ENCODE measurements at places on chromosomes 12 and 14. TPM values are rescaled to one million over a fixed set of nuclear protein-coding genes. Genes with fewer than 3 reads are reported as not detected.

DNA sequence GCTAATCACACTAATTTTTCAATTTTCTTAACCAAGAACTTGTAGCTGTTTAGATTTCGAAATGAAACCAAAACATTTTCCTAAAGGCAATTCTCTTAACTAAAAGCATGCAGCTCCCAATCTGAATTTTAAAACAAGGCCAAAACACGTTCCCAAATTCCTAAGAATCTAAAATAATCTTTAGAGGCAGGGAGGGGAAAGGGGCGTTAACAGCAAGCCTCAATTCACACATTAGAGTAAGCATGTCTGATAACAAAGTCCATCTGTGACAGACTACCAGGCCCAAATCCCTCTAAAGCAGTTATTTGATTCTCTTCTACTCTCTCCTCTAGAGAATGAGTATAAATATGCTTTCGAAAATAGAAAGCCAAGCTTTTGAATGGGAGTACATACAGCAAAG is 754 bp downstream of the ATG14 start:
- peak overlapping the region; percentile 96 for H3K4me3 ChIP-seq
- DNase-seq = no peak
- peaks cover 4% of the 10 kb centered on the region for H3K36me3 ChIP-seq
- H3K4me1 ChIP-seq = peaks cover 28% of the 10 kb centered on the region
- no peaks in the 10 kb centered on the region for H3K27me3 ChIP-seq

GPR162 gene
- not detected for total RNA-seq

GRCh38 chr14:99909513-99910064 is 116.4 kb downstream of the EML1 start:
- H3K36me3 ChIP-seq = no peaks in the 10 kb centered on the region
- H3K4me1 ChIP-seq = peaks cover 21% of the 10 kb centered on the region
- no peak overlapping the region for H3K27ac ChIP-seq
- no peak for DNase-seq

DNA sequence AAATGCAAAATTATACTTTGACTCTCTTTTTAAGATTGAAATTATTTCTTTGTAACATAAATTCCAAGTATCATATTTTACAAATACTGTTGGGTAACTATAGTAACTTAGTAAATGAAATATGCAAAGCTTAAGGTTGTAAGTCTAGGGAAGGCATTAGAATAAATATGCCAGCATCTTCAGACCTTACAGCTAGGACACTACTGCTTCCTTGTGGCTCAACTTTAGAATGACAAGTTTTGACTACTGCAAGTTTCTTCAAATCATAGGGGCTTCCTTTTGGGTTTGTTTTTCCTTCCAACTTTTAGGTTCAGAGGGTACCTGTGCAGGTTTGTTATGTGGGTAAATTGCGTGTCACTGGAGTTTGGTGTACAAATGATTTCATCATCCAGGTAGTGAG is 17.7 kb upstream of the ANP32D start:
- no peak overlapping the region for H3K4me3 ChIP-seq
- H3K27ac ChIP-seq = no peak overlapping the region
- no peaks in the 10 kb centered on the region for H3K36me3 ChIP-seq
- H3K4me1 ChIP-seq = no peaks in the 10 kb centered on the region
- DNase-seq = peak; percentile 5

DNA sequence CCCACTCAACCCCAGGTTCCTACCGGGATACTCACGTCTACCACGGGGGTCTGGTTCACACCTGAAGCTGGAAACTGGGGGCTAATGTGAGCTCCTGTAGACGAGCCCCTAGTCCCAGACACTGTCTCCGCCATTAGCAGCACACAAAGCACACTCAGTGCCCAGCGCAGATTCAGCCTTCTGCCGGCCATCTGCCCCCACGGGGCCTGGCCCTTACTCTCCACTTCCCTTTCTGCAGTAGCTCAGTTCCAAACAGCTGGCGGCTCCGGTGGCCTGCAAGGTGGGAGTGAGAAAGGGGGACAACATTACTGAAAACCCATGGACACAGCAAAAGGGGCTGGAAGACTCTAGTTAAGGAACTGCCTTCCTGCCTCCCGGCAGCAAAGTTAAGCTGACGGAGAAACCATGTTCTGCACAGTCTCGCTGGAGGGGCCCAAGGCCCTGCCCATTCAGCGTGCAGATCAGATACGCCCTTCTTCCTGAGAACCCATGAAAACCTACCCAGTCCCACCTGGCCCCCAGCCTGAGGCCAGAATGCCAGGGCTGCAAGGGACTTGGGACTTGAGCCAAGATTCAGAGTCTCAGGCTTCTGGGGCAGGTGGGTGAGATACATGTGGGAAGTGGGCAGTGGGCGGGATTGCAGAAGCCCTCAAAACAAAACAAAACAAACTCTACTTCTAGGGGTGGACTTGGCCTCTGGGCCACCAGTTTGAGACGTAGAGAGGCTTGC is 2.1 kb downstream of the SLC8B1 start:
- H3K4me1 ChIP-seq = peaks cover 22% of the 10 kb centered on the region
- no peak overlapping the region for H3K4me3 ChIP-seq
- no peak for DNase-seq
